ENCODE measurements at places on chromosomes 7 and 10. TPM values are rescaled to one million over a fixed set of nuclear protein-coding genes. Genes with fewer than 3 reads are reported as not detected.

DNA sequence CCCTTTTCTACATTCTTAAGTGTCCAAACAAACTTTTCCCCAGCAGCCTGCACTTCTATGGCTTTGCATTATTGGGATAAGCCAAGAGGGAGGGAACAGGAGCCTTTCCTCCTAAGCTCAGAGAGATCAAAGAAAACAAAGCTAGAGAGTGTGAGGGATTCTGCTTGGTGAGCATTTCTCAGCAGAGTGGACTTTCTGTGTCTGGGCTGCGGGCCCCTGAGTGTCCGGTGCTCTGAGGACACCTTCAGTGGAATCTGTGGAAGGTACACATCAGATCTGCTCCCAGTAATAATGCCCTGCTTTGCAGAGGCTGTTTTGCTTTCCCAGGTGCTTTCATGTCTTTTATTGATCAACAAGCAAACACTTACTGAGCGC lies 50.2 kb downstream of the KCNMA1 start:
- peaks cover 20% of the 10 kb centered on the region for H3K4me1 ChIP-seq
- peak overlapping the region; percentile 62 for H3K27ac ChIP-seq
- no peaks in the 10 kb centered on the region for H3K27me3 ChIP-seq
- H3K4me3 ChIP-seq, result no peak overlapping the region
- DNase-seq, result no peak

DNA sequence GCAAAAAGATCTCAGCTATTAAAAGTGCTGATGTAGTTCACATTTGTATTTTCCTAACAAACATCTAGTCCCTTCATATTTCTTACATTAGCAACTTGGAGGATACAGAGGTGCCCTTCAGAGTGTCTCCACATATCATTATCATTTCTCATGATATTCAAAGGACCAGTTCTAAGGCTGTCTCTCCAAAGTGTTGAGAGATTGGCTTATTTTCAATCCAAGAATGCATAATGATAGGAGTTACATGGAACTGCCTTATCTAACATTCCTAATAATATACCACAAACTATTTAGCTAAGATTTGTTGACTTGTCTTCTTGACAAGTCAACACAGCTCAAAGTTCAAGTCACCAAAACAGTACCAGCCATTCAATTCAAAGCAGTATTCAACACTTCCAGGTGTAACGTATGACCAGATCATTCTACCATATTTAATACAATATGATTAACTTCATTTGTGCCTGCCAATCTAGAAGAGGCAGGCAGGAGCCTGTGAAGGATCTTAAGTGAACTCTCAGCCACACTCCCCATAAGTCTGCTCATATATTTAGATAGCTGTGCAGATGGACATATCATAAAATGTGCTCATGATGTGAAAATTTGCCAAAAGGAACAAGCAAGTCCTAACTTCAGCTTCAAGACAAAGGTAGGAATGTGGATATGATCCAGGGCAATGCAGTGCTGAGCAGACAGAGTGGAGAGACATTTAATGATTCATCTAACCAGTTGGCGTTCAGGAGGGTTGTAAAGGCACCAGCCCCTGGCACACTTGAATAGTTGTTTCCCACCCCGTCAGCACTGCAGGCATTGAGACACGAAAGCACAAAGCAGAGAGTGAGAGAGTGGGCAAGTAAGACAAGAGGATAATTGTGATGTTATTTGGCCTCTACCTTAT lies 108.3 kb downstream of the MTERF1 start:
- H3K27me3 ChIP-seq, result no peaks in the 10 kb centered on the region
- no peak overlapping the region for H3K27ac ChIP-seq
- no peak overlapping the region for H3K4me3 ChIP-seq
- no peak for DNase-seq
- no peaks in the 10 kb centered on the region for H3K36me3 ChIP-seq

DNA sequence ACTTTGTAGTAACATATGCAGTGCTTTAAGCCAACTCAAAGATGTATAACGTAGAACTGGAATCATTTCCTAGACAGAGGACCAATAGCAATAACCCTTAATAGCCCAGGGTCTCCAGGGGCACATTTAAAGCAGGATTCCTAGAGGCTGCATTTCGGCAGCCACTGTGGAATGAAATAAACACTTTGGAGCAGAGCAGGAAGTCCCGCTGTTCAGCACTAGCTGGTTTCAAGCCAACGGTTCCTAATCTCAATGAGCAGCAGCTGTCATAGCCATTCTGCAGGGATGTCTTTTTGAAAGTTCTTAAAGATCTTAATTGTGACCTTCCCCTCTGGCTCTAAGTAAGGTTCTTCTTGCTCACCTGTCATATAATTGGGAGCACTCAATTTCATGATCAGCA lies 18.4 kb upstream of the MACROH2A2 start:
- H3K36me3 ChIP-seq, result no peaks in the 10 kb centered on the region
- H3K27ac ChIP-seq, result no peak overlapping the region
- DNase-seq, result no peak
- H3K4me3 ChIP-seq, result no peak overlapping the region
- no peaks in the 10 kb centered on the region for H3K4me1 ChIP-seq

The ASZ1 gene
- not detected for total RNA-seq

All from vagina (tissue), 2 donors.